ENCODE measurements at places on chromosomes 5 and 9.

GRCh38 chr5:151691706-151692105 is 5.0 kb upstream of the SPARC start:
- no peak for DNase-seq

- DNase-seq, result no peak
Measured at GRCh38 chr9:122444041-122444733, 33.5 kb downstream of the OR1J1 start.

DNA sequence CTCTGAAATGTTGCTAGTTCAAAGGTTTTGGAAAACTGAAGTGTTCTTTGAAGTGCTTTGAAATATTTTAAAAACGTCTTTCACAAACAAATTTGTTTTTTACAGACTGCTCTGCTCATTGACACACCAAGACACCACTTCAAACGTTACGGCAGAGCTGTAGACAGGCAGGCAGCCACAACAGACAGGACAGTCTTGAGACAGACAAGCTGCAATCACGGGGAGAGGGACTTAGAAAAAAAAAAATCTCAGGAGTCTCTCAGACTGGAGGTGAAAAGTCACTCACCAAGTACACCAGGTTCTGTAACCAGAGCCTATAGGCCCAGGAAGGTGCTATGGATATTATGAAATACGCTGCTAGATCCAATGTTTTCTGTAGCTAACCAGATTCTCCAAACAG is 135.4 kb downstream of the ISL1 start:
- DNase-seq, result no peak

DNA sequence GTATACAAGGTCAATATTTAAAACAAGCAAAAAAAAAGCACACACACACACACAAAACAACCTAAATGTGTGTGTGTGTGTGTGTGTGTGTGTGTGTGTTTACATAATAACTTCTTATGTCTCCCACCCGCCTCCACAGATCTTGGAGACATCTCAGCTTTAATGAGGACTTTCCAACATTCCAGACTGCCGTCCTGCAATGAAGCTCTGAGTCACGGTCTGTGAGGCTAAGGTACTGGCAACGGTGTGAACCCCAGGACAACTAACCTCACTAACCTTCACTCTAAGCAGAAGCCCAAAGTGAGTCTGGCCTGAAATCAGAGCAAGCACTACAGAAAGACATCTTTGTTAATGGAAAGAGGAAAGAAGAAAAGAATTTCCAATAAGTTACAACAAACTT is 22.3 kb downstream of the ZNF474 start:
- no peak for DNase-seq

DNA sequence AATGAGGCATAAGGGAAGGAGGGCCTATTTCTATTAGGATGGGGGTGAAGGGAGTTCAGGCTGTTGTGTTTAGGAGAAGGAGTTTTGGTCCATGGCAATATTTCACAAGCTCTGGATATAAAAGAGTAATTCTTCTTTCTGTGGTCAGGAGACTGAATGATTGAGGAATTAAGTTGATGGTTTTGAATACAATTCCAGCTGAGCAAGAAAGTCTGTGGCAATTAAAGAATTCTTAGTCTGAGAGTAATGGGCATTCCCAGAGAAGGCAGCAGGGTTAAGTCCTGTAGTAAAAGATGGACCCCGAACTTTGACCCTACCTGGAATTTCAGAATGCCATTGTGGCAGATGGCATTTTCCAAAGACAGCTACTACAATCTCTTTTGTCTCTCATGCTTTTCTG is 202.6 kb downstream of the TLE4 start:
- DNase-seq, result no peak

- no peak for DNase-seq
Measured at GRCh38 chr5:174501461-174502069, 222.8 kb upstream of the MSX2 start.

DNA sequence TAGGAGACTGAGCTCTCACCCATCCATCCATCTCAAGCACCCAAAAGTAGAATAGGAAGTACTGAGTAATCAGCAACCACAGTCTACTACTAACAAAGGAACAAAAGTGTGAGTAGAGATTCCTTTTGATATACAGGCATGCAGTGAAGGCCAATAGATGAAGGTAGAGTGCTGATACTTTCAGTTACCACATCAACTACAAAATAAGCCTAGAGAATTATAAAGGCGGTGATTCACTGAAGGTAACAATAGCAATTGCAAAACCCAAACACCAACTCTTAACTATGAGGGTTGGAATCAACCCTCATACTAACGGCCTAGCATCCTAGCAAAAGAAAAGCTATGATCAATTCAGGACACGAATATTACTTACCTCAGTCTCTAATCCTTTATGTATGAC is 992.6 kb downstream of the DNAH5 start:
- no peak for DNase-seq

DNA sequence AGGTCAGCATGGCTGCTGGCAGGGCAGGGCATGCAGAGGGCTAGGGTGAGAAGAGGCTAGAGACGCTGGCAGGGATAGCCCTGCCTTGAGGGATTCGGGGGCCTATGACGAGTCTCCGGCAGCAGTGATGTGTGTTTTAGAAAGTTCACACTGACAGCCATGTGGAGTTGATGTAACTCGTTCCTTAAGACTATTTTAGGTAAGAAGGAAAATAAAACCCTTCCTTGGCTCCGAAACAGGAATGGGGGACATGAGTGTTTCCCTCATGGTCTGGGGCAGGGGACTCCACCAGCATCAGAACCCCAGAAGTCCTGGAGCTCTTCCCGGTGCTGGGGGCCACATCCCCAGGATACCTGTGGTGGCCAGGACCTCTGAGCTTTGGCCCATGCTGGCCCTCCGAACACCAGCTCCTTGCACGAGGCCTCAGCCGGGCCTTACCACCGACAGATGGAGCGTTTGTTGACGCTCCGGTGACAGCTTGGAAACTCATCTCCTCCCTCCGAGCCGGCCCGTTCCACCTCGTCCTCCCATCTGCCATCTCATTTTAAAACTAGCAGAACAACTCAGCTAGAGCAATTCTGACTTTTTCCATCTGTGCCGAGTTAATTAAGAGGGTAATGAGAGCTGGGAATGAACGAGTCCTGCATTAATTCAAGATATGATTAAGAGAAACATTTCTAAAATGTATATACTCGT is 337.7 kb downstream of the CDK5RAP2 start:
- DNase-seq, result no peak

- DNase-seq, result no peak
Measured at GRCh38 chr5:168137265-168137664, 154.2 kb upstream of the WWC1 start.

GRCh38 chr5:135208555-135208902 is 174.5 kb upstream of the PITX1 start:
- DNase-seq, result no peak

- DNase-seq, result no peak
Measured at GRCh38 chr5:151467576-151467975, 20.2 kb downstream of the SLC36A1 start.

GRCh38 chr9:89667726-89668125 is 62.9 kb downstream of the GADD45G start:
- DNase-seq, result no peak

DNA sequence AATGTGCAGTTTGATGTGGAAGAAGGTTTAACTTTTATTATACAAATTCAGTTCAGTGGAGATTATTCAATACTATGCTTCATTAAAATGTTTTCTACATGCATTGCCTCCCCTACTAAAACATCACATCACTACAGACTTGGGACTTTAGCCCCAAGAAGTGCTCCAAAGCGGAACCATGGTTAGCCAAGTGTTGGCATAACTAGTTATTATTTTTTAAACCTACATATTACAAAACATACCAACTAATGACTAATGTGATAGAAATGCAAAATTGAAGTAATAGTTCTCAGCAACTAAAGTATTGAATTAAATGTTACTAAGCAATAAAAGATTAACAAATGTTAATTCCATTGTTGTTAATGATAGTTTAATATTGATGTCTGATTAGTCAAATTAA is 74.5 kb downstream of the XRCC4 start:
- DNase-seq, result no peak

GRCh38 chr9:99255651-99256050 is 33.6 kb downstream of the SEC61B start:
- DNase-seq, result no peak

DNA sequence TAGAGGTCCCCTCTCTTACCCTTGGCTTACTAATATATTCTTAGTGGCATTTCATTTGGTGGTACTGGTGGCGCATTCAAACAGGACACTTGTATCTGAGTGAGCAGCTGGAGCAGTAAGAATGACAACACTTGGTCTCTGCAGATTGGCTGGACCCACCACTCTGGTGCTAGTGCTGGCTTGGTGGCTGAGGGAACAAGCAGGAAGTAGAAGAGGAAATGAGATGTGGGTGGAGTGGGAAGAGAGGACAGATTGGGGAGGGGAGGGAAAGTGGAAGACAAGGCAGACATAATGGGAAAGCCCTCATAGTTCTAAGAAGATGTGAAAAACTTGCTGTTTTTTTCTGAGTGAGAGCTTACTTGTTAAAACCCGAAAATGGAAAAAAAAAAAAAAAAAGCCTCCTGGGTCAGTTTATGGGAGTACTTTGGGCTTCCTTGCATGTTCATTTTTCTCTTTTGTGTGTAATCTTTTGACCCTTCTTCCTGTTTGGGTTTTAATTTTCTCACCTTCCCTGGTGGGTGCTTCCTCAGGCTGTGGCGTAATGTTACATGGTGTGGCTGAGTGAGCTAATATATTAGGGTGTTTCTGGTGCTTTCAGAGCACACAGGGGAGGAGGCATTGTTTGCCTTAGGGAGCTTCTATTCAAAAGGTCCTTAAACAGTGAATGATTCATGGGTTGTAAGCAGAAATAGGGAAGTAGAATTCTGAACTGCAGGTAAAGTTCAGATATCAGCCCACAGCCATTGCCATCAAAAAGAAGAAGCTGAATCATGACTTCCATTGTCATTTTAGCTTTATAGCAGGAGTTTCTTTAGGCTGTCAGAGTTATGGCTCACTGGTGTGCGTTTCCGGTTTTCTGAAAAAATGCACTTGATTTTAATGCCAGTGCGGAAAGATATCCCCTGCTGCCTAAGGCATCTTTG is 52.3 kb downstream of the TLE4 start:
- DNase-seq, result no peak

- DNase-seq, result no peak
Measured at GRCh38 chr5:54571462-54571861, 53.9 kb downstream of the SNX18 start.

DNA sequence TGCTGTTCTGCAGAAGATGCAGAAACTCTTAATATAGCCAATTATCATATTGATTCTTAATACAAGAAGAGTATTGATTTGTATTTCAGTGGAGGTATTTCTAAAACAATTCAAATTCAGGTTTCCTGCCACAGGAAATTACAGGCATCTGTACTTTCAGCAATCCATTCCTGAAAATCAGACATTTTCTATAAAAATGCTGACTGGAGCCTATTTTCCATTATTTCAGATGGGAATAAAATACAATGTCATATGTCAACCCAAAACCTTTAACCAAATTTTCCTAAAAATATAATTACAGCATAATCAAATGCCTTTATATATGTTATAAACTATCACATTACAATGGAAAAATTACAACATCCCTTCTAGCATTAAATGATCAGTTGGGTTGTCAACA is 131.5 kb downstream of the MELK start:
- no peak for DNase-seq

All from right renal pelvis (tissue), 4 donors.